ENCODE measurements at places on chromosomes 12 and 14. TPM values are rescaled to one million over a fixed set of nuclear protein-coding genes. Genes with fewer than 3 reads are reported as not detected.

GRCh38 chr14:61586544-61587055, 108.7 kb upstream of the HIF1A start:
- DNase-seq = no peak

Gene ADAM20
- polyA plus RNA-seq = 0.11 TPM

- no peak for DNase-seq
These were observed 23.0 kb downstream of the GLRX5 start for GRCh38 chr14:95557832-95558231.

DNA sequence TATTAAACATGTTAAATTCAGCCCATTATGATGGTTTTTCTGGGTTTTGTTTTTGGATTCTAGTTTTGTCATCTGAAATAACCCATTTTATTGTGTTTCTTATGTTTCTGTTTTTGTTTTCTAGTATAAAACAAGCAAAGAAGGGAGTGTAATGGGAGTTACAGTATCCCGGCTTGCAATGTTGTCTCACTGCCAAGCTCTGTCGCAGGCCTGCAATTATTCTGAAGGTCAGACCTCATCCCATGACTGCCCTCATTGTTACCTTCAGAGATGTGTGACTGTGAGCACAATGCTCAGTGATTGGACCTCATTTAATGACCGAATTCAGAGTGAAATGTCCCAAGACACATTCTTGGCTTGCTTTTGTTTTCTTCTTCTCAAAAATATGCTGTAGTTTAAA, 73.0 kb upstream of the ATF1 start:
- DNase-seq = no peak

GRCh38 chr12:133129368-133130037, 571 bp downstream of the ZNF891 start:
- no peak for DNase-seq

Measured in AG04450 (cell line).